Mesothelial cell of epicardium (in vitro differentiated cells): ENCODE measurements at places on chromosomes 6 and 20.

DNA sequence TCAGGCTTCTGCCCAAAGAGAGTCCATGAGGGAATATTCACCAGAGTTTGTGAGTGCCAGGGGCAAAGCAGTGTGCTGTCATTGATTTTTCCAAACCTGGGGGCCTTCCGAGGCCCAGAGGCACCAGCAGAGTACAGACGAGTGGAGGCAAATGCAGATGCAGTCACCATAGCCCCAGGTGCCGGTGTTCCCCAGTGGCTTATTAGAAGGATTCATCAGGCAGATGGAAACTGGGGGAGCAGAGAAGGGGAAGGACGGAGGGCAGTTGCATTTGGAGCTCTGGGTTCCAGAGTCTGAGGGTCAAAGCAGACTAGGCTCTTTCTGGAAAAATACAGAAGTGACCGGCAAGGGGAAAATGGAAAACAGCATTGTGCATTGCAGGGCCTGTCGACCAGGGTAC, 184.2 kb downstream of the ANKRD60 start:
- no peak for DNase-seq

DNA sequence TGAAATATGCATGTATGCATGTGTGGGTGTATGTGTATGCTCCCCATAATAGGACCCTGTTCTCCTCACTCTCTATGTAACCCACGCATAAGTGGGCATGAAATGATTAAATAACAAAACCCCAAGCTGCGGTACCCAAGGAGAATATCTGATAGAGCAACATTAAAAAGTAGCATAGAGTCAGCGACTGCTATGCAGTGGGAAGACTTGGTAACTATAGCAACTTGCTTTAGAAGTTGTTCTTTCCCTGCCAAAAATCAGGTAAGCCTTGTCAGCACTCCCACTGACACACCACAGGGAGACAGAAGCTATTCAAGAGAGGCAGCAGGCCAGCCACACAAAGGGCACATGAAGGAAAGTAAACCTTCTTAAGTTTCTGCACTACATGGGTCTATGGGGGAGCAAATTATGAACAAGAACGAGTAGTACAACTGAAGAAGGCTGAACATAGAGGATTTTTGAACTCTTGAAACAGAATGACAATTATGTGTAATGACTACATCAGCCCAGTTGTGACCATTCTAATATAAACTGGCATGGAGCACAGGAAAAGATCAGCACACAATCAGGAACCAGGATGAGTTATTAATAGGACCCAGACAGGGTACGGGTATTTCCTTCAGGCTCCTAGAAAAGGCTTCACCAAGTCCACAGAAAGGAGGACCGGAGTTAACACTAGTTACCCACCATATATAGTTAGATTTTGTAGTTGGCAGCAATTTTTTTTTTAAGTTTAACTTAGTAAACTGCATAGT, 89.9 kb downstream of the GPR6 start:
- DNase-seq = no peak

- no peak for DNase-seq
These were observed 2.9 kb upstream of the PPDPF start for GRCh38 chr20:63517376-63518309.

DNA sequence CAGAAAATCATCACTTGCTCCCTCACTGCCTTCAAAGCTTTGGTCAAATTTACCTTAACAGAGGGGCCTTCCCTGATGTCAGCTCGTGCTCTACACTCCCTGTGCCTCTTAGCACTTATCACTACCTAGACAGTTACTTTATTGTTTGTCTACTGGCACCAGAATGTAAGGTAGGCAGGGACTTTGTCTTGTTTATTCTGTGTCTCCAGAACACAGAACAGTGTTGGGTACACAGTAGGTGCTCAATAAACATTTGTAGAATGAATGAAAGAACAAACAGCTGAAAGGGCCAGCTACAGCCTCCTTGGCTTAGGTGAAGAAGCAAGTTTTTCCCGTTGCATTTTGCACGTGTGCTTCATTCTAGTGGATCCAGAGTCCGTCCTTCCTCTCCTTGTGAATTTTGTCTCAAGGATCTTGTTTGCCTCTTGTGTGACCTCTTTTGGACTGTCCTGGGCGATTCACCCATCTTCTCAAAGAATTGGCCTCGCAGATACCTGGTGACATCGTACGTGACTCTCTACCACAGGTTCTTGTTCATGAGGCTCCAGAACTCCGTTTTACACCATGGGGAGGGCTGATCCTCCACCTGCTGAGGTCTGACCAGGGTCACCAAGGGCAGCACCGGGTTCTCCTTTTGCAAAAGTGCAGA, 84.2 kb upstream of the ARMC2 start:
- DNase-seq = no peak

- DNase-seq = no peak
These were observed 31.9 kb downstream of the SERPINB6 start for GRCh38 chr6:2939315-2940009.

- no peak for DNase-seq
These were observed 17.6 kb downstream of the SLC35F1 start for GRCh38 chr6:117924690-117925089.

- no peak for DNase-seq
These were observed 11.0 kb downstream of the DCBLD1 start for GRCh38 chr6:117493470-117493869.

DNA sequence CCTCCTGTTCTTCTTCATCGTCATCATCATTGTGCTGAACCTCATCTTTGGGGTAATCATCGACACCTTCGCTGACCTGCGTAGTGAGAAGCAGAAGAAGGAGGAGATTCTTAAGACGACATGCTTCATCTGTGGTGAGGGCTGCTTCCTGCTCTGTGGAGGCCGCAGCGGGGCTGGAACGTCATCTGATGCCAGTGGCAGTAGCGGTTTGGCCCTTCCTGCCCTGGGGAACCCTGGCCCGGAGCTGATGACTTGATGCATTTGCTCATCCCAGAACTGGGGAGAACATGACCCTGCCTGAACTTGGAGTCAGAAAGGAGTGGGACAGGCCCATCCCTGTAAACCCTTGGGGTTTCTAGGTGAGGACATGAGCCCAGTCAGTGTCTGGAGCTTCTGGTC, 18.7 kb downstream of the UQCC2 start:
- no peak for DNase-seq

DNA sequence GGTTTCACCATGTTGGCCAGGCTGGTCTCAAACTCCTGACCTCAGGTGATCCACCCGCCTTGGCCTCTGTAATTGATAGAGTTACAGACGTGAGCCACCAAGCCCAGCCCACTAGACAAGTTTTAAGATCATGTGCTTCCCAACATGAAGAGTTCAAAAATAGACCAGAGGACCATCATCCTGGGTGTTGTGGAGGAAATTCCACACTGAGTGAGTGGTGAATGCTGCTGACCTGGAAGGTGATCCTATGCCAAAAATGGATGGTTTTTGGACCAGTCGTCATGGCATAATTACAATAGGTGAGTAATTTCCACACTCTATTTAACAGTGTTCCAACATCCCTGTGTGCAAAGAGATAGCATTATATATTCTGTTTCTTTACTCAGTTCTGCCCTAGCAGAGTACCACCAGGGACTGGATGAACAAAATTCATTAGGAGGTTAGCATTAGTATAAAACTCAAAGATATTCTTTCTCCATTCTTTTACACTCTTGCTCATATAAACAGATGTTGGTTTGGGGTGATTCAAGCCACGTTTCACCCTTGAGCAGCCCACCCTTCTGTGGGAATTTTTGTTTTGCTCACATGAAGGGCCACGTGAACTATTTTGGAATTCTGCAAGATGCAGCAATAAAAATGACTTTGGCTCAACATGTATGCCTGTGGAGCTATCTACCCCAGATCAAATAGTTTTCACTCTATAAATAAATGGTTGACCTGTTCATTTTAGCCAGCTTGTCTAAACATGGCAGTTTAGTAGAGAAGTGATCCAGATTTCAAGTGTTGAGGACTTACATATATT, 206.2 kb upstream of the TCF21 start:
- no peak for DNase-seq

DNA sequence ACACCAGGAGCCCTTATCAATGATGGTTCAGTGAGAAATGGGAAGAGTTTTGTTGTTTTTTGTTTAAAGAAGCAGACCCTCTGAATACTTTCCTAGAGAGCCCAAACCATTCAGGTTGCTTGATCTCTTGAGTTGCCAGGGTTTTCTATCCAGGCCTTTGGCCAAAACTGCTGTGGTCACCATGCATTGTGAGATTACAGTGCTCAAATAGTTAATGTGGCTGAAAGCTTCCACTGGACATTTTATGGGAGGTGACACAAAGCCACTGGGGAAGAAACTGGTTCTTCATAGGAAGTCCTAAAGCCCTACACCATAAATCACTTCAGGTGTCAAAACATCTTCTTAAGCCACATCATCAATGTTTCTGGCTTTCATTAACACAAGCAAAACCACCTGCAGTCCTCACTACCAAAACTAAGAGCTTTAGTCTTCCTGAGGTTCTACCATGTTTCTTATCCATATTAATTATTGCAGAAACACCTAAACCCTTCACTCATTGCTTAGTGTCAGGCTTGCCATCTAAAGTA, 101.6 kb downstream of the IBTK start:
- no peak for DNase-seq

GRCh38 chr6:137475103-137475502, 19.1 kb downstream of the OLIG3 start:
- no peak for DNase-seq

DNA sequence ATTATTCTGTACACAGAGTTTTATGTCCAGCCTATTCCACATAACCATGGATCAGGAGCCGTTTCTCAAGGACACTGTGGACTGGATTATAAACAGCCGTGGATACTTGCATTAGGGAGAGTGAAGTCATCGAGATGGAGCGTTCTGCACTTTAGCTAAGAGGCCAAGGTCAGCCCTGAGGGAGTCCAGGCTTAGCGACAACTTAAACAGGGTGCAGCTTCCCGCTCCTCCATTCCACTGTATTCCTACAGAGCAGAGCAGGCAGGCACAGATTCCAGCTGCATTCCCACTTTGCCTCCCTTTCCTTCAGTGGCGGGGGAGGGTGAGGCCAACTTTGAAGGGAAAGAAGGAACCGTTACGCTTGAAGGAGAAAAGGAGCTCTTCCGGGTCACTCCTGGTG, 59.5 kb downstream of the RAMACL start:
- DNase-seq = no peak

DNA sequence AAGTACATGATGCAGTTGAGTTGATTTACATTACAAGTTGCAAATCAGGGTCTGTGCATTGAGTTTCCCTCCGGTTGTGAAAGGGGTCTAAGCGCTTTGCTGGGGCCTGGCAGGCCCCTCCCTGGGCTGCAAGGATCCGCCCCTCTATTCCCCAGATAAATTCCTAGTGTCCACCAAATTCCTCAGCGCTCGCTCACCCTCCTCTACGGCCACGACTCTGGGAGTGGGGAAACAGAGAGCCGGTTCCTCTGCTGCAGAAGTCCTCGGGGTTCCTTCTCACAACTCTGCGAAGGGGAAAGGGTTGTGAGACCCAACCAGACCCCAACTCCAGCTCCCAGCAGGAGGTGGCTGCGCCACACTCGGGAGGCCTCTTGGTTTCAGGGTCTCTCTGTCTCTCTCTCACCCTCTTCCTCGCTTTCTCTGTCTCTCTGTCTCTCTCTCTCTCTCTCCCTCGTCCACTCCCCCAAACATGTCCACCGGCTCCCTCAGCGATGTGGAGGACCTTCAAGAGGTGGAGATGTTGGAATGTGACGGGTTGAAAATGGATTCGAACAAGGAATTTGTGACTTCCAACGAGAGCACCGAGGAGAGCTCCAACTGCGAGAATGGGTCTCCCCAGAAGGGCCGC, at the start of gene TCF21:
TCF21 (plus strand) TSS at position 185 of the 628 bp plus-strand sequence; CDS start at position 470, 285 bp downstream.
- DNase-seq = no peak

DNA sequence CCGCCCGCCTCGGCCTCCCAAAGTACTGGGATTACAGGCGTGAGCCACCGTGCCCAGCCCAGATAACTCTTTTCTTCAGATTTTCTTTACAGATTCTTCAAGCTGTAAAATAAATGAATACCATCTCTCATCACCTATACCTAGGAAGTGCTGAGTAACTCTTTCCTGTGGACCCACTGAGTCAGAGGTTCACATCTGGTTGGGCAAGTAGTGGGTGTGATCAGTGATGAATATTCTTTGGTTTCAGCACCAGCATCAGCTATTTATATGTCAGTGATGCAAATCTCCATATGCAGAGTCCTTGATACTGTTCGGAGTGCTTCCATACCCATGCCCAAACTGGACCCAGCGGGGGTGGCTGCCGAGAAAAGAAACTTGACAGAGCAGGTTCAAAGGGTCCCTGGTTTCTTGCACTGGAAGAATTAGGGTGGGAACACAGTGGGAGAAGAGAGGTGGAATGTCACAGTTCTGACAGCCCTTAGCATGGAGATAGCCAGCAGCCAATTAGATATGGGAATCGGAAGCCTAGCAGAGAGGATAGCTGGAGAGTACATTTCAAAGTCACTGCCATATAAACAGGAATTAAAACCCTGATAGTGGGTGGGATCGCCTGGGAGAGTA, 64.9 kb upstream of the DDR1 start:
- DNase-seq = no peak

GRCh38 chr6:138833816-138834539, 38.1 kb downstream of the ECT2L start:
- DNase-seq = no peak

- no peak for DNase-seq
These were observed 110.5 kb downstream of the KIF16B start for GRCh38 chr20:16462711-16463110.

- no peak for DNase-seq
These were observed 189.3 kb downstream of the EDN1 start for GRCh38 chr6:12479451-12479850.

DNA sequence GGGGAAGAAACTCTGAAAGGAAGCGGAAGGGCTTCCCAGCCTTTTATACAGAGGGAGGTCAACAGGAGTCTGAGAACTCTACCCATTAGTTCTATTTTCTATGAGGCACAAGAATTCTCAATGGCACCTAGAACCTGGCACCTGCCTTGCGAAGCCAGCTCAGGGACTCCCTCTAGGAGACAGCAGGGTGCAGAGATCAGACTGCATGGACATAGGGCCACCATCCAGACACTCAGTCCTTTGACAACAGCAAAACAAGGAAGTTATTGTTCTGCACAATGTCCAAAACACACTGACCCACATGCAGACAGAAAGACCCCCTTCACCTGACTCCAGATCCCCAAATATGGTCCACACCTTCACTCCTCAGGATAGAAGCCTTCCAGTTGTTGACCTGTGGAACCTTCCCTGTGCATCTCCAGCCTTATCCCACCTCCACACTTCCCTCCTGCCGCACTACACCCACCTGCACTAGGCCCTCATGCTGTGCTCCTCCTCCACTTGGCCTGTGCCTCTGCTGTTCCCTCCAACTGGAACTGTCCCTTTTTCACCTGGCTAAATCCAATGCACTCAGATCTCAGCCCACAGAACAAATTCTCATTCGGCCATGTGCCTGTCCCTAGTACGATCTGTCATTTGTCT, 27.8 kb downstream of the ACSS1 start:
- no peak for DNase-seq

GRCh38 chr6:14141351-14142062, 23.9 kb downstream of the CD83 start:
- no peak for DNase-seq

DNA sequence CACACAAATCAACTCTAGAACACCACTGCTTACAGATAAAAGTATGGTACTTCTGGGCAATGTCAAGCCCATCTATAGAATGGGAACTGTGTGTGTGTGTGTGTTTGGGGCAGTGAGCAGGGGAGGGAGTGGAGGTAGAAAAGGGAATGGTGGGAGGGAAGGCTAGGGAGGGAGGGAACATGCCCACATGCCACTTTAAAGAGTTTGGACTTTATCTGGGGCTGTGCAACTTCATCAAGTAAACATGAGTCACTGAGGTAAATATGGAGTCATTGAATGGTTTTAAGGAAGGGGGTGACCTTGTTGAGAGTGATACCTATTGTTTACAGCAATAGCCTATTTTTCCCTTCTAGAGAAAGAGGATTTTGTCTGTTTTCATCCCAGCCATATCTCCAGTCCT, 22.5 kb upstream of the RNGTT start:
- no peak for DNase-seq

- no peak for DNase-seq
These were observed 4.6 kb downstream of the MICB start for GRCh38 chr6:31502586-31502985.
